IPS DF 19.7 (cell line): ENCODE measurements at places on chromosomes 6 and 20.

- DNase-seq, result no peak
These were observed 402.6 kb upstream of the SULF2 start for GRCh38 chr20:48187851-48188250.

DNA sequence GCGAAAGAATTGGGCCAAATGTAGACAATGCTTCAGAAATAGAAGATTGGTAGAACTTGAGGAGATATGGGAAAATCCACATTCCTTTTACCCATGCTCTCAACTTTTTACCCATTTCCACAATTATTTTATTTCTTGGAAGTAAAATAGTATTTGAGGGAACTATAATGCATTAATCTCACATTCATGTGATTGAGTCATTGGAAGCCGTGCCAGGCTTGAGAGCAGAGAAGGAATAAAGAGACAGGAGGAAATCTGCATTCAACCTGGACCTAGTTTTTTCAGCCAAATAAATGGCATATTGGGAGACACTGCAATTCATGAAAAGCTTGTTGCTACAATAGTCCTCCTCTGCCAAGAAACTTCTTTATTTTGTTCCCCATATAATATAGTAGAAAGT is 2.8 kb upstream of the NUP153 start:
- no peak for DNase-seq

DNA sequence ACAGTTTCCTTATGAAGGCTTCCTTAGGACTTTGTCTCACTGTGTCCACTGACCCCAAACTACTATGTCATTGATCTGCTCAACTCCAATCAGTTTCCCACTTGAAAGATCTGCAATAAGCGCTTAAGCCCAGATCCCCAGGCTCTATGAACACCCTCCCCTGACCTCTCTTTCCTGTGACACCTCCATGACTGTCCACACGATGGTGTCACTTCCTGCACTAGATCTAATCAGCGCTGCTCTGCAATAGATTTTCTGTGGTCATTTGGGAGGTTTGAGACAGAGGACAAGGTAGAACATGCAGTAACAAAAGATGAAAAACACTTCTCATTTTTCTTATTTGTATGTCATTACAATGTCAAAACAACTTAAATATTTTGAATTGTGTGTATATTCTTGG is 304.6 kb upstream of the AGPAT4 start:
- DNase-seq, result no peak

GRCh38 chr20:61524951-61525666 is 273.0 kb downstream of the CDH4 start:
- no peak for DNase-seq

DNA sequence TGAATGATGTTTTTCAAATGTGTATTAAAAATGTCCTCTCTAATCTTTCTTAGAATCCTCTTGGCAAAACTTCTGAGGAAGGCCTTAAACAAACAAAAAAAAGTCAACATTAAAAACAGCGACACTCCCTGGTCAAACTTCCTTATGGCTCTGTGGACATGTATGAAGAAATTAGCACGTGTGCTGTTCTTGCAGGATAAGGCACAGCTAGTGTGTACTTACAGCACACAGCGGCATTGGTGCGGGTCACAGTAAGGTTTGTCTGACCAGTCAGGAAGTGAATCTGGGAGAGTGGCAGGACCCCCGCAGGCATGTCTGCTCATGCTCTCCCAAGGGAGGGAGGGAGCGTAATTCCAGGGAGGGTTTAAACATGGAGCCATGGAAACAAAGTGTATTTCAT is 38.8 kb downstream of the SLC22A1 start:
- DNase-seq, result no peak

GRCh38 chr20:54244113-54244512 is 36.2 kb downstream of the PFDN4 start:
- DNase-seq, result no peak

DNA sequence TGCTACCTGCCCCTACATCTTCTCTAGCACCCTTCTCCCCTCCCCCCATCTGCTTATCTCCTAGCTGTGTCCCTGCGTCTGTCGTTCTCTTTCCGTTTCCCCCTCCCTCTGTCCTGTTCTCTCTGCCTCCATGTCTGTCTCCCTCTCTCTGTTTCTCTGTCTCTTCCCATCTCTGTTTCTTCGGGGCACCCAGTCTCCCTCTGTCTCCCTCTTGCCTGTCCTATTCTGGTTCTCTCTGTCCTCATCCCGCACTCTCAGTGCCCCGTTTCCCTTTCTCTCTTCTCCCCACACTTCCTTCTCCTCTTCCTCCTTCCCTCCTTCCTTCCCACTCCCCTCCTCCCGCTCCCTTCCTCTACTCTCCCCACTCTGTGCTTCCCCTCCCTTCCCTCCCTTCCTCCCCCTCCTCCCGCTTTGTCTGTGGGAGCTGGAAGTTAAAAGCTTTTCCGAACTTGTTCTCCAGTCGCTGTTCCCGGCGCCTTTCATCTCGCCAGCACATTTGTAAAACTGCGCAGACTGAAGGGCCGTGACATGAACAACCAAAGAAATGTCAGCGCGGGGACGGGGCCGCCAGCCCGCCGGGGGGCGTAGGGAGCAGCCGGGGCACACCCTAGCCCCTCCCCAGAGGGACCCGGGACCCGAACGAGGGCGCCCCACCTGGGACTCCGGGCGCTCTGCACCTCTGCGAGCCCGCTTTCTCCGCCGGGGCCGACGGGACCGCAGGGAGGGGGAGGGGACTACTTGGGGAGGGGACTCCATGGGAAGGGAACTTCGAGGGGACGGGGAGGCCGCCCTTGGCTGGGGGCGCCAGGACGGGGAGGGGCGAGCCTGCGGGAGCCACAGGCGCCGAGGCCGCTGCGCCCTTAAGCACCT is 4.0 kb upstream of the CDH22 start:
- peak; percentile 73 for DNase-seq

- no peak for DNase-seq
These were observed 103.4 kb upstream of the BTBD3 start for GRCh38 chr20:11814267-11814666.

GRCh38 chr6:79028641-79029314 is 49.3 kb downstream of the PHIP start:
- no peak for DNase-seq
